GM13977 (cell line): ENCODE measurements at places on chromosomes 12 and 14.
A peak's percentile ranks its signal among the peaks of the same experiment; 100 is the strongest.

DNA sequence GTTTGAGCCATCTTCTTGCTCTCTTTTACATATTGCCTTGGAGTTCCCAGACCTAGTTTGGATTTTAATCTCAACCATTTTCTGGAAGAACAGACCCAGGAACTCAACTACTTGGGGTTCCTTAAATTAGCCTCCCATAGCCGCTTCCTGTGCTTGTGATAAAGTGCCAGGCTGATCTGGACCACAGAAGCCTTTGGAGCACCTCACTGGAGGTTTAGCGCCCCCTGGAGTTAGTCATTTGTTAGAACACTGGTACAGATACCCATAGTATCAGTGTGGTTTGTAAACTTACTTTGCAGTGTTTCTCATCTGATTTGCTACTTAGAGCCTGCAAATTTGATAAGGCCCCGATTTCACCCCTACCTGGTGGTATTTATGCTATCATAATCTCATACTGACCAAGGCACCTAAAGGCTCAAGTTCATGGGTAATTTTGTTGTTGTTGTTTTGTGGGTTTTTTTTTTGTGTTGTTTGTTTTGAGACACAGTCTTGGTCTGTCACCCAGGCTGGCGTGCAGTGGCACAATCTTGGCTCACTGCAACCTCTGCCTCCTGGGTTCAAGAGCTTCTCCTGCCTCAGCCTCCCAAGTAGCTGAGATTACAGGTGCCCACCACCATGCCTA is 3.7 kb downstream of the UNC119B start:
- DNase-seq, result peak; percentile 85

DNA sequence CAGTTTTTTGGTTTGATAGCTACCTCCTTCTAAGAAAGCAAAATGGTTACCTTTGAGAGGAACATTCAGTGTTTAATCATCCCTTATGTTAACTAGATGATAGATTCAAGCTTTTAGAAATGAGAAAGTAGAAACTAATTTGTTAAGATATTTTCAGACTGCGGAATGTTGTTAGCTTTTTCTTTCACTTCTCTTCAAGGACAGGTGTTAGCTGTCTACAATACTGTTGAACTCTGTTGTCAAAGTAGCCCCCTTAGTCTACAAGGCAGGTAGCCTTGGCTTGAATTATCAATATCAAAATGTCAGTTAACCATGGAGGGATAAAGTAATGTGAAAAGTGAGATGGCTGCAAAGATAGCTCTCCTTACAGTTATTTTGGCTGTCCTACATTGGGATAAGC is 14.8 kb downstream of the MAPK1IP1L start:
- DNase-seq, result no peak

GRCh38 chr12:27709932-27710591 is 570 bp upstream of the MRPS35 start:
- DNase-seq, result no peak

GRCh38 chr14:71138448-71139293 is 231.4 kb downstream of the PCNX1 start:
- DNase-seq, result peak; percentile 72

GRCh38 chr14:94816113-94816512 is 46.2 kb upstream of the GSC start:
- no peak for DNase-seq

DNA sequence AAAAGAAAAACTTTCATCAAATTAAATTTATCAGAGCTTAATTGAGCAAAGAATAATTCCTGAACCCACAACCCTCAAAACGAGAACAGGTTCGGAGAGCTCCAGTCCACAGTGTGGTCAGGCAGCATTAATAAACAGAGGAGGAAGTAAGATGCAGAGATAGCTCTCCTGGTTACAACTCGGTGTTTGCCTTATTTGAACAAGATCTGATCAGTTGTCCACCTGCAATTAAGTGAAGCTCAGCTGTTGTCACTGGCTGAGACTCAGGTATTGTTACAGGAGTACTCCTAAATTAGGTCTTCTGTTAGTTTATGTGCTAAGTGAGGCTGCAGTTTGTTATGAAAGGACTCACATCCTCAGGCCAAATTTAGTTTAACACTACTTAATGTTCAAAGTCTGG is 451.4 kb upstream of the PDE3A start:
- DNase-seq, result no peak

GRCh38 chr12:27334042-27334720 is 1.5 kb downstream of the BMAL2 start:
- peak; percentile 66 for DNase-seq

DNA sequence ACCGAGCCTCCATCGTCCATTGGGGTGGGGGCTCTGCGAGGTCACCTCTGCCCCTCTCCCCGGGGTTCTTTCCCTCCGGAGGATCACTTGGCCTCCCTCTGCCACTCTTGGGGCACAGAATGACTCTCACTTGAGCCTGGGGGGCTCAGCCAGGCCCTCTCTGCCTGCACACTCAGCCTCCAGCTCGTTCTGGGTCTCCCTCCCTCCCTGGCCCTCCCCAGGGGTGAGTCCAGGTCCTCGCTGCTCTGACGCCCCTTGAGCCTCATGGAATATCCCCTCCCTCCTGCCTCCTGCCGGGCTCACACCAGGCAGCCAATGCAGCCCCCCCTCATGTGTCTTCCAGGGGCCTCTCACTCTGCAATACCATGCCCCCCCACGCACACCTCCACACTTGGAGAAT is 17.7 kb upstream of the SFSWAP start:
- no peak for DNase-seq

GRCh38 chr12:520119-520518 is 60.4 kb downstream of the B4GALNT3 start:
- no peak for DNase-seq

DNA sequence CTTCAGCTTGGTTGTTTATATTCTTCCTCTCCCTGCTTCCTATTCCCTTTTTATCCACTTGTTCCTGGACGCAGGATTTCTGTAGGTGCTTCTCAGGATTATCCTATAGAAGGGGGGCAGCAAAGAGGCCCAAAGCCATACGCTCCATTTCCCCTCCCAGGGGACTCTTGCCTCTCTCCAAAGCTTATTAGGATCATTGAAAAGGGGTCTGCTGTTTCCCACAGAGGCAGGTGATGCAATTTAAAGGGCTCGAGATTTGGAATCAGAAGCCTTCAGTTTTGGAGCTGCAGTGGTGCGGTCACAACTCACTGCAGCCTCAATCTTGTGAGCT is 31.5 kb upstream of the SYNDIG1L start:
- DNase-seq, result no peak

- no peak for DNase-seq
These were observed 255.3 kb downstream of the ANO2 start for GRCh38 chr12:5689773-5690172.

GRCh38 chr12:118706437-118706836 is 274.9 kb upstream of the SRRM4 start:
- no peak for DNase-seq

GRCh38 chr14:92412912-92413311 is 89.9 kb downstream of the SLC24A4 start:
- DNase-seq, result no peak

GRCh38 chr12:89484470-89484869 is 40.1 kb downstream of the GALNT4 start:
- DNase-seq, result no peak

GRCh38 chr12:30484658-30485057 is 211.0 kb downstream of the IPO8 start:
- no peak for DNase-seq

DNA sequence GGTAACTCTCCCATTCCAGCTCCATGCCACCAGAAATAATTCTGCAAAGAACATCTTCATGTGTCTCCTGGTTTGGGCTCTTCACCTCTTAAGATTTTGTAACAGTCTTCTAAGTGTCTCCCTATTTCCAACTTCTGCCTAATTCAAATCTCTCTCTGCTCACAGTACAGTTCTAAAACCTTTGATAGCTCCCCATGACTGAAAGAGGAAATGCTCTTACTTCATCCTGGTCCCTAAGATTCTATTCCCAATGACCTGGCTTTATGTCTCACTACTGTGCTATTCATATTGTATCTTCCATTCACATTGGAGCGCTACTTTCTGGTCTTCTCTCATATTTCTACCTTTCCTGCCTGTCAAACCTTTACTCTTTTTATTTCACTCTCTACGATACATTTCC is 1.6 kb downstream of the AMN1 start:
- DNase-seq, result no peak

DNA sequence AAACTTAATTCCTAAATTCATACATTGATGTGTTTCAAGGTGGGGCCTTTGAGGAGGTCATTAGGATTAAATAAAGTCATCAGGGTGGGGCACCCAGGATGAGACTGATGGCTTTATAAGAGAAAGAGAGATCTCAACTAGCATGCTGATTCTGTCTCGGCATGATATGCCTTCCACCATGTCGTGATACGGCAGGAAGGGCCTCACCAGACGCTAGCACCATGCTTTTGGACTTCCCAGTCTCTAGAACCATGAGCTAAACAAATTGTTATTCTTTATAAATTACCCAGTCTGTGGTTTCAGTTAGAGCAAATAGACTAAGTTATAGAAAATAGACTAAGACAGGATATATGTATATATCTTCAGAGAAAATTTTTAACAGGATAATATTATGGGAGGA is 759.6 kb downstream of the MED13L start:
- no peak for DNase-seq

DNA sequence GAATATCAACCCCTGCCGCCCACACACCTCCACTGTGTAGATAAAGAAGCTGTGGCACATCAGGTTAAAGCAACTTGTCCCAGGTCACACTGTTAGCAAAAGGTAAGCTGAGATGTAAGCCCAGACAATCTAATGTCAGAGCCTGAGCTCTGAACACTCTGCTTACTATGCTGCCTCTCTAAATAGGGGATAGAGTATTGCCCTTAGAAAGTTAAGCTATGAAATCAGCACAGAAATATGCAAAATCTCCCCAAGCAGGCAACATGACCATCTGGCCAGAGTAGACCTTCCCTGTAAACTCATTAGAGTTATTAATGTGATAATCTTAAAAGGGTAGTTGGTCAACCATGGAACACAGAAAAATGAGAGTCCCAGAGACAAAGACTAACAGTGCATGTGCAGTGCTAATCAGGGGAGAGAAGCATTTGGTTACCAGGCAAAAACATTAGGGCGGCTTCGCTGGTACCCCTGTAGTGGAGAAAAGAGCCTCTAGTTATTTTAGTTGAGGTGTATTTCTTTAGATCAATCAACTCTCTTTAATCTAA is 171.0 kb downstream of the BTG1 start:
- DNase-seq, result no peak

DNA sequence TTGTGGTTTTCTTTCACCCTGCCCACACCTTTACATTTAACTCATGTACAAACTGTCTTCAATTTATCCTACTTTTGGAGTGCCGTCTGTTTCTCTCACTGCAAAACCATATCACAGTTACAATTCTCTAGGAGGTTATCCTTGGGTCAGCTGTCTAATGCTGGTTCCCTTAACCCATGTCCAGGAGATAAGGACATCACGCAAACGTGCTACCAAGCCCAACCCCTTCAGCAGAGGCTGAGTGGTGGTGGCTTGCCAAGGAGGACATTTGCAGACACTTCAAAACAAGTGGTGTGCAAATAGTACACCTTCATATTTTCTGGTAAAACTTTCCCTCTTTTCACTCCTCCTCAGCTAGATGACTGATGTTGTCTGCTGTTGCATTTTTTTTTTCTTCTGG is 167.9 kb downstream of the PAX9 start:
- DNase-seq, result no peak

GRCh38 chr14:60643463-60644314 is 5.6 kb downstream of the SIX1 start:
- no peak for DNase-seq

DNA sequence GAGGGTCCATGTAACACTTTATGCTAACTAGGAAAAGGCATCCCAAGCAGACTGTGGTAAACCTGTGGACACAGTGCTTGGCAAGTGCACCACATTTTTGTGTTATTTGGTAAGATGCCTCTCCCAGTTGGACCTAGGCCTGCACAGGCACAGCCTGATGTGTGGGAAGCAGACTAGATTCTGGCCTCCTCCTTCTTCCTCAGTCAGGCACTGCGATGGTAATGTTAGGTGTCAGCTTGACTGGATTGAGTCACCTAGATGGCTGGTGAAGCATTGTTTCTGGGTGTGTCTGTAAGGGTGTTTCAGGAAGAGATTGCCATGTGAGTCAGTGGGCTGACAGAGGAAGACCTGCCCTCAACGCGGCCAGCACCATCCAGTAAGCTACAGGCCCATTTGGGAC is 25.3 kb upstream of the RHOJ start:
- no peak for DNase-seq

DNA sequence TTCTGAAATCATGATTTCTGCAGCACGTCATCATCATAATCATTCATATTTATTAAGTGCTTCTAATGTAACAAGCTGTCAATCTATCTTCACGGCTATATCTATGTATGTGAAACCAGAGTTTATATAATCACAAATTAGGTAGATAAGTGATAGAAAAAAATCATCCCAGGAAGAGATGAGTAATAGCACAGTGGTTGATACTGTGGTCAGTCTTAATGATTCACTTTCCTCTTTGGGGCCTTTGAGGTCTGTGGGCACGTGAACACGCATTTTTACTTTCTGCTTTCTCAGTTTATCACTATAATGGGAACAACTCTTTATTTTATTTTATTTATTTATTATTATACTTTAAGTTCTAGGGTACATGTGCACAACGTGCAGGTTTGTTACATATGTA is 265.9 kb upstream of the NOVA1 start:
- no peak for DNase-seq

DNA sequence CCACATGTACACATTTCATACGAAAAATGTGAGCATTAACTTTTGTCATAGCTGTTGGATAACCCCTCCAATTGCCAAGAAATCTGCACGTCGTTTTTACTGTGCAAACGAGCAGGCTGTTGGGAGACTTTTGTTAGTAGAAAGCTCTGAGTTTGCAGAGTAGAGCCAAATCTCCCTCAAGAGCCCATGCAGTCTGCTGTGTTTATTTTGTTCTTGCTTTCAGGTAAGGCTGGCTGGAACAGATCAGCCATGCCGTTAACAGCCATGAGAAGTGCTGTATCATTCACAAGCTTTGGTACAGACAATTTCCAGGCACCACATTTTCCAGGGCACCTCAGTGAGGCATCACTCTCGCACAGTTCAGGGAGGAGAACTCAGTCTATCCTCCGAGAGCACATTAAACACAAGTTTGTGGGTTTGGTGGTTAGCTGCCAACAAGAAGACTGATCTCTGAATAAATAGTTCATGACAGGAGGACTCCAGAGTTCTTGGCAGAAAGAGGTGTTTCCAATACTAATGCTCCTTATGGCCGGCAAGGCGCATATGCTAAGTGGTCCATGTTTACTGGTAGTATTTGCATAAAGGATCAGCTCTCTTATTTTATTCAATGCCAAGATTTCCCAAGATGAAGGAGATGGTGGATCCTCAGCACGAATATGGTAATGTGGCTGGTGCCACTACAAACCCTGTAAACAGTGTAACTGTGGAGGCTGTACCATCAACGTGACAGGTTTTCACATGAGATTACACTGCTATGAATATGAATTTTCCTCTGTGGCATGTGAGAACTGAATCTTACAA is 30.3 kb upstream of the PELI2 start:
- no peak for DNase-seq
